ENCODE measurements at places on chromosomes 6 and 20. TPM values are rescaled to one million over a fixed set of nuclear protein-coding genes. Genes with fewer than 3 reads are reported as not detected.

DNA sequence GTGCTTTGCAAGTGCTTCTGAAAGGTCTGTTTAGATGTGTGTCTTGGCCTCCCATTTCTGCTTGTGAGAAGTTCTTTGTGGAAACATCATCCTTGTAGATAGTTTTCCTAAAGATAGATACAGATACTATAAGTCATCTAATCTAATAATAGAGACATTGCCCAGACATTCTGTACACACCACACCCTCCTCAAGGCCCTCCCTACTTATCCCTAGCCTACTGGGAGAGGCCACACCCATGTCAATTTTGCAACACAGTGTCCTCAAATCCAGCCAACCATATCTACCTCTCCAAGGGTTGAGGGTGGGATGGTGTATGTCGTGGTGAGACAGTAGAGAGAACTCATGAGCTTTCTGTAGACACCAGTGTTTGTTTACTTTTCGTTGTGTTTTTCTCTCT is 6.2 kb downstream of the KDM1B start:
- no peak for DNase-seq

GRCh38 chr6:84082689-84083265 is 49.2 kb downstream of the MRAP2 start:
- no peak for DNase-seq

DNA sequence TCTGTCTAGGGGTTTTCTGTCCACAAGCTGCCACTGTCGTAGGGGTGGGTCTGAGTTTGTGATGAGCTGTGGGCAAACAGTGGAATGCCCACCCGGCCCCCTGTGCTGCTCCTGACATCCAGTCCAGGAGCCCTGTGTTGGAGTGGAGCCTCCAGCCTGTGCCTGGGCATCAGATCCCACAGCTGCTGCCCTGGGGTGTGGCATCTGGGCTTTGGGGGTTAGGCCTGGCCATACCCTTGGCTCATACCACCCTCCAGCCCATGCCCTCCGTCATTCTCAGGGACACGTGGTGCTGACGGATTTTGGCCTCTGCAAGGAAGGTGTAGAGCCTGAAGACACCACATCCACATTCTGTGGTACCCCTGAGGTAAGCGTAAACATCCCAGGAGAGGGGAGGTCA is 12.9 kb downstream of the SGK2 start:
- DNase-seq, result no peak

- no peak for DNase-seq
Observed at GRCh38 chr20:42461965-42462593, 727.6 kb downstream of the PTPRT start.

MMP24 gene
- 0.88 TPM for total RNA-seq

ACTR5 gene
- 14.1 TPM for total RNA-seq

MUC22 gene
- total RNA-seq, result not detected

TPD52L1 gene
- 10.8 TPM for total RNA-seq
